ENCODE measurements at places on chromosomes 7 and 10.
A peak's percentile ranks its signal among the peaks of the same experiment; 100 is the strongest.

DNA sequence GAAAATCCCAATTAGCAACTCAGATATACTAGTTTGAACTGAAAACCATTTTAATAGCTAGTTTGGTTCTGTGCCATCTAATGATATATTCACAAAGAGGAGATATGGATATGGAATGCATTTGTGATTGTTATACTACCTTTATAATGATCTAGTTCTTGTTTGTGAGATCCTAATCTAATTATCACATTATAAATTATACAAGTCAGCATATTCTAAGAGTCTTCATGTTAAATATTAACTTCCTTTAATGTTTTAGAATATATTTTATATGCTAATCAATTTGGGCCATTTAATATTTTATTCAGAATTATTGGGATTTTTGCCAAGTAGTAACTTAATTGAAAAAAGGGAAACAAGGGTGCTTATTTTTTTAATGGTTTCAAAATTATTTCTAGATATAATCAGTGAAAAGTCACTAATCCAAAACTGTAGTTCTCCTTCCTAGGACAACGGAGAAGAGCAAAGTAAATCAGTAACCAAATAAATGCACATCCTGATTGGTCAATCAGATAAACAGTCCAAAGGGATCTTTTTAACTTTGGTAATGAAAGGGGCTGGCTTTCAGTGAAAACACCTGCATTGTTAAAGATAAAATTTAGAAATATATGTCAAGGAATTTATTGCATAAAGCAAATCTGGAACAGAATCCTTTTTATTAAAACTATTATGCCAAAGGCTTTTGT, 173.9 kb upstream of the MEOX2 start:
- no peak for DNase-seq

DNA sequence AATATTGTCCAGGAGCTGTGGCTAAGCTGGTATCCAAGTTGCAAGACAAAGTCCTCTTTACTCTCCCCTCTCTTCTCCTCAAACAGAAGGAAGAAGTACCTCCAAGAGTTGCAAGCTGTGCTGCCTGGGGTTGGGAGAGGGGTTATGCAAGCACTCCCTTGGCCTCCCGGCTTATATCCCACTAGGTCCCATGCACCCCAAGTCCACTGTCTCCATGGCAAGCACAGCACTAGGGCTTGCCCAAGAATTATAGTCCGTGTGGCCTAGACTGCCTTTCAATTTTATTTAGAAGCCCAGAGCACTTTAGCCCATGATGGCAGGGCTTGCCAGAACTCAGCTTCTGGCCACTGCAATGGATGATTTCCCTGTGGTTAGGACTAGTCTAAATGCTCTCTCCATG, 40.4 kb upstream of the TECTB start:
- DNase-seq, result no peak

DNA sequence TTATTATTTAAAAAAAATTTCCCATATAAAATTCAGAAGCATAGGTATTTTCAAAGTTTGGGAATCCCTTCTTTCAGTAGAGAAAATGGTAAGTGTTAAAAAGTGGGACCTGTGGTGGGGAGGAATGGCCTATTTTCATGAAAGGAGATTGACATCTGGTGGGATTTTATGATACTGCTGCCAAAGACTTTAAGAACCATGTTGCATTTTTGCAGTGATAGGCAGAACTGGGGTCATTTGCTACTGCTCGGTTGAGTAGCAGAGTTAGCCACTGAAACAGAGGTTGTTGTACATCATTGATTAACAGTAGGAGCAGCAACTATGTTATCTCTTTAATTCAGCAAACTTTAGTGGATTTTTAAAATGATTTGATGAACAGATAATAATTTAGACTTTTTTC, 4.4 kb downstream of the BICC1 start:
- DNase-seq, result no peak

GRCh38 chr7:7228967-7229366, 46.6 kb downstream of the C1GALT1 start:
- no peak for DNase-seq

GRCh38 chr10:104306897-104307296, 31.4 kb downstream of the ITPRIP start:
- peak; percentile 25 for DNase-seq

DNA sequence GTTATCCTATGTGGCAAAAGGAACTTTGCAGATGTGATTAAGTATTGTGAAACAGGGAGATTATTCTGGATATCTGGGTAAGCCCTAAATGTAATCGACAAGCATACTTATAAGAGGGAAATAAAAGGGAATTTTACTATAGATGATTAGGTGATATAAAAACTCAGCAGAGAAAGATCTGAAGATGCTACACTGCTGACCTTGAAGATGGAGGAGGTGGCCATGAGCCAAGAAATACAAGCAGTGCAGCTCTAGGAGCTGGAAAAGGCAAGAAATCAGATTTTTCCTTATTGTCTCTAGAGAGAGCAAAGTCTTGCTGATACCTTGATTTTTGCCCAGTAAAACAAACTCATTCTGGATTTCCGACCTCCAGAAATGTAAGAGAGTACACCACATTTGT, 67.7 kb downstream of the BRAF start:
- no peak for DNase-seq

GRCh38 chr10:34941471-34942357, 126.6 kb upstream of the PARD3 start:
- no peak for DNase-seq

DNA sequence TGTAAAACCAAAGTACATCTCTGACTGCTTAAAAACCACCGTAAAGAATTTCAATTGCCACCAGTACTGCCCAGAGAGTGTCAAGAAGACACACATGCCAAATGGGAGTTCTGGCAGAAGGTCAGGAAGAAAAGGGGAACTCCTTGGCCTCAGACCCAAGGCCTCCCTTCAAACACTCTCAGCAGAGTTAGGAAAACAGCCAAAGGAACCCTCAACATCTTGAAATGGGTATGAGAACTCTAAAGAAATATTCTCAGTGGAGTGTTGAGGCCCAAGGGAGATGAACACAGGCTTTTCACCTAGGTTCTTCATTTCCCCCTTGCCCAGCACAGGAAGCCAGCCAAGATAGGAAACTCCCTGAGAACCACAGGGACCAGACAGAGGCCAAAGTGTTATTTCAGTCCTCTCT, 96.1 kb upstream of the ASAH2 start:
- no peak for DNase-seq

GRCh38 chr7:50397320-50397970, 52.7 kb downstream of the FIGNL1 start:
- DNase-seq, result no peak

- no peak for DNase-seq
Measured at GRCh38 chr7:107209565-107209964, 40.8 kb downstream of the HBP1 start.

- DNase-seq, result no peak
Measured at GRCh38 chr10:114743521-114744231, 77.9 kb upstream of the FHIP2A start.

GRCh38 chr10:97270523-97271154, 21.8 kb downstream of the ARHGAP19 start:
- no peak for DNase-seq

GRCh38 chr10:75773231-75773780, 341.9 kb downstream of the LRMDA start:
- no peak for DNase-seq

DNA sequence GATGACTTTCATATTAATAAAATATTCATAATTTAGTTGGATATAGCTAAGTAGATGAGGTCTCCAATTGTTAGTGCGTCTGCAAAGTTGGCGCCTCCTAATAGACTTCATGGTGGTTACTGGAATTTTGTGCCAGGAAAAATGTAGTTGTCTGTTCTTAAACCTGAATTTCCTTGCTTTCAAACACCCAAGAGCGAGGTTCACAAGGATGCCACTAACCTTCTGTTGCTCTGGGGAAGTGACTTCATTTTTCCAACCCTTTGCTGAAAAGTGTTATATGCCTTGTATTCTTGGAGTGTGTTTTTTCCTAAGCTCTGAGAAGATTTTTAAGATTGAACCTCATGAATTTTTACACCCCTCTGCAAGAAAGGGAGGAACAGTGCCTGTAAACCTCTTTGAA, 98.9 kb upstream of the GLCCI1 start:
- DNase-seq, result no peak

- DNase-seq, result no peak
Measured at GRCh38 chr10:92248566-92248965, 42.3 kb downstream of the CPEB3 start.

- no peak for DNase-seq
Measured at GRCh38 chr10:20313665-20314064, 497.4 kb downstream of the PLXDC2 start.
